ENCODE measurements at places on chromosomes 7 and 10. TPM values are rescaled to one million over a fixed set of nuclear protein-coding genes. Genes with fewer than 3 reads are reported as not detected.

Gene MYO3A
- not detected for total RNA-seq

Gene SLC13A4
- total RNA-seq: not detected

Gene COL1A2
- total RNA-seq: 7,749 TPM

Gene SAMD9
- 5.6 TPM for total RNA-seq

Gene LRRC72
- total RNA-seq: not detected

Gene MKI67
- total RNA-seq: 5.1 TPM

Gene PILRB
- 13.5 TPM for total RNA-seq
